ENCODE measurements at places on chromosomes 3 and 15.

DNA sequence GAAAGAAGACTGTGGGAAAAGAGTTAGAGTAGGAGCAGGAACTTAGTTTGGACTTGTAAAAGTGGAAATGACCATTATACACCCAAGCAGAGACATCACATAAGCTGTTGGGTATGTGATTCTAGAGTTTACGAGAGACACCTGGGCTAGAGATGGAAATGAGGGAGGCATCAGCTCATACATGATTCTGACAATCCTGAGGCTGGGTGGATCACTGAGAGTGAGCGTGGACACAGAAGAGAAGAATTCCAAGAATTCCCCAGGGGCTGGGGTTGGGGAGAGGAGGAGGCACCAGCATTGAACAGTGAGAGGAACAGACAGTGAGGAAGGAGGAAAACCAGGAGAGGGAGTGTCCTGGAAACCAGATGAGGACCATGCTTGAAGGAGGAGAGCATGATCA lies 113.5 kb downstream of the KCNAB1 start:
- DNase-seq = no peak

DNA sequence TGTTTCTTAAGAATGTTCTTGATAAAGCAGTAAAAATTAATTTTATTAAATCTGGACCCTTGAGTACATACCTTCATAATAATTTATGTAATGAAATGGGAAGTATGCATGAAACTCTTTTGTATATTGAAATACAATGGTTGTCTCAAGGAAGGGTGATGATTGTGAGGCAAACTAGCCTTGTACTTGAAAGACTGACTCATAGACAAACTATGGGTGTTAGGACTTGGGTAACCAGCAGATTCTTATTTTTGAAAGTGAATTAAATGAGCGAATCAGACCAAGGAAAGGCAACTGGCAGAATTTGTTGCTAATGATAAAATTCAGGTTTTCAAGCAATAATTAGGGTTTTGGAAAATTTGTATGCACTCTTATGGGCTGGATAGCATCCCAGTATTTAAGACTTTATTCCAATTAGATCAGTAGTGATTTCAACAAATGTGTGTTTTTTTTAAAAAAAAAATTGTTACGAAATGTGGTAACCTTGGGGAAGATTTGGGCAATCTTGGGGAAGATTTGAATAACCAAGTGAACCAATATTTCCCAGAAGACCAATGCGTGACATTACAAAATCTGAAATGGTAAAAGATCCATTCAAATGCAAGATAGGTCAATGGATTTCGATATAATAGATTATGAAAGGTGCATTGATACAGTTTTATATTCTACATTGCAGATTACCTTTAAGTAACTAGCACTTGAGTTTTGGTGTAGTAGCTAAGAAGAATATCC lies 42.0 kb downstream of the ATP2C1 start:
- no peak for DNase-seq

DNA sequence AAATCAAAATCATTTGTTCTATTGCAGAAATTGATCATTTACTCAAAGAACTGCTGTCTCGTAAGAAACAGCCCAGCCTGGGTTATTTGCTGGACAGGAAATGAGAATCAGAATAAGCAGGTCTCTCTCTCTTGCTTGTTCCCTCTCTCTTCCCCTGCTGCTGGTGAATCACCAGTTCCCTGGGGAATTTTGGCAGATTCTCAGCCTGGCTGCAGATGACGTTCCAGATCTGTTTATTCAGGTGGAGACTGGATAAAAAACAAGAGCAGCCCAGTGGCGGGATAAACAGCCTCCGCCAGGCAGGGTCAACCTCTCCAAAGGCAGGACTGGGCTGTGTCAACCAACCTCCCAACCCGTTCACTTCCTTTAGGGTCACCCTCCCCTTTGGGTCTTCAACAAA lies 72.1 kb downstream of the LRIG1 start:
- DNase-seq = no peak

DNA sequence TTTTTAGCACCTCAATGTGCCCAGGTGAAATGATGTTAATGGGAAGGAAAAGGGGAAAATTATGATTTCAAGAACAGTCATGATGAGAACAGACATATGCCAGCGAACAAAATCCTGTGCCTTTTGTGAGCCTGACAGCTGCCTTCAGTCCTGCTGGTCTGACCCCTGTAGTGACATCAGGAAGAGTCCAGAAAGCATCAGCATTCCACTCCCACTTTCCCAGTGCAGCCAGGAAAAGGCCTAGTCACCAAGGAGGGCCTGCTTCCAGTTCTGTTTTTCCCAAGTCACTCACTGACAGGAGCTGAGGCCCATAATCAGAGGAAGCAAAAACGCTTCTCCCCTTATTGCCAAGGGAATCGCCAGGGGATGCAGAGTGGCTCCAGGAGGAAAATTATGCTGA lies 218.4 kb downstream of the ABHD5 start:
- DNase-seq = no peak

GRCh38 chr15:99931703-99932603 lies 198.7 kb upstream of the LYSMD4 start:
- no peak for DNase-seq

GRCh38 chr15:70442616-70443321 lies 320.6 kb downstream of the UACA start:
- no peak for DNase-seq

DNA sequence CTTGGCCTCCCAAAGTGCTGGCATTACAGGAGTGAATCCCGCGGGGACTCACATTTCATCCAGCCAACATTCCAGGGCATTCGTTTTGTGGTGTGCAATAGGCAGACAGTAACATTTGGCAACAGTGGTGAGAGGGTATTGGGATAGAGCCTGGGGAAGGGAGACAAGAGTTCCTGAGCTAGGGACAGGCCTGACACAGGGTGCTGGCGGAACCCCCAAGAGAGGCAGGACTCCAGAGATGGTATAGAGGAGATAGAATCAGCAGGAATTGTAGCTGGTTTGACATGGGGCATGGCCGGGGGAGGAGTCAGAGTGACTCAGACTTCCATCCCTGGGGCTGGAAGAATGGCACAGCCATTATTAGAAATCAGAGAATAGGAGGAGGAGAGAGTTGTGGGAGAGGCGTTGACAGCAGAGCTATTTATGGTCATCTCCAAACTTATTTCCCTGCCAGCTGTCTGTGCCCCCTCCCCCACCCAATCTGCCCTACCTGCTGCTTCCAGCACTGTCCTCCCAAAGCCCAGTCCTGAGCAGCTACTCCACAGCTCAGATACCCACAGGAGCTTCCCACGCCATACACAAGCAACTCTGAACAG lies 4.4 kb upstream of the IDH2 start:
- DNase-seq = no peak

DNA sequence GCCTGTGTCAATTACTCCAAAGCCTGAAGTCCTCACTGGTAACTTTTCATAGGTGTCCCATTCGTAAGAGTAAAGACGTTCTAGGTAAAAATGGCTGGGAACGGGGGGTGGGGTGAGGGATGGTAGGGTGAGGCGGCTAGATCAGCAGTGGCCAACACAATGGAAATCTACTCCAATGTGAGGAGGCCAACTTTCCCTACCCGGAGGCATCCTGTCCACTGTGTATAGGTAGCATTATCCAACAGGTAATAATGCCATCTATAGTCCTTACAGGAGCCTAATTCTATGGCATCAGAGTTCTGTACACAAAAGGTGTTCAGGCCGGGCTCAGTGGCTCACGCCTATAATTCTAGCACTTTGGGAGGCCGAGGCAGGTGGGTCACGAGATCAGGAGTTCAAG lies 29.1 kb downstream of the HDC start:
- DNase-seq = no peak

- no peak for DNase-seq
Observed at GRCh38 chr3:18989237-18989795, 159.0 kb upstream of the KCNH8 start.

- DNase-seq = no peak
Observed at GRCh38 chr3:187773233-187774184, 28.2 kb upstream of the BCL6 start.

DNA sequence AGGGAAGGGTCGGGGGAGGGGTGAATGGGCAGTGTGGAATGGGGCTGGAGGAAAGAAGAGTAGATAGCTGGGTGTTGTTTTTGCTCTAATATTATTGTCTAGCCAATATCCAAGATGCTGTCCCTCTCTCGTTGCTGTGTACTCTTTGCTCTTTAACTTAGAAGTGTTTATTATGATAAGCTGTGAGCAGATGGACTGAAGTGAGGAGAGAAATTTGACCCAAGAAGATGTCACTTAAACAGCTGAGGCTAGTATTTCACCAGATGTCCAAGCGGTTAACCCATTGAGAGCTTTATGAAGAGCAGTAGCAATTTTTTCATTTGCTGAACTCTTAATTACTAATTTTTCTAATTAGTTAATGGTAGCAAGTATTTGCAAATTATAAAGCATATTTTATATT lies 212.2 kb upstream of the TP63 start:
- no peak for DNase-seq

GRCh38 chr3:99714146-99714545 lies 75.8 kb downstream of the COL8A1 start:
- no peak for DNase-seq

GRCh38 chr3:167521006-167521355 lies 47.1 kb upstream of the SERPINI2 start:
- no peak for DNase-seq

GRCh38 chr15:90419738-90420406 lies 31.8 kb downstream of the IQGAP1 start:
- DNase-seq = no peak

DNA sequence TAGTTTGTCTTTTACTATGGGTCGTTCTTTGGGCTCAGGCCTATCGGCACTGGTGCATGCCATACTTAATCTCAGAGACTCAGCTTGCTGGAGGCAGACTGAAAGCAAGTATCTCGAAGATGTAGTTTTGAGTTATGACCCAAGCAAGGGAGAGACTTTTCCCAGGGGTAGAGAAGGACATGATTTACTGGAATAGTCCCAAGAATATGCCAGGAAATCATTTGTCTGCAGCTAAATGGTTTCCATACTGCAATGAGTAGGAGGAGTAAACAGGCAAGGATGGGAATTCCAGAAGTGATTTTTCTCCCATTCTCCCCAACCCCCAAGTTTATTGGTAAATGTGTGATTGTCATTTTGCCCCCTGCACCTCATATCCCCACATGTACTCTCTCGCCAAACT lies 35.4 kb upstream of the LACTB start:
- DNase-seq = no peak

GRCh38 chr3:136330900-136331299 lies 80.8 kb downstream of the PCCB start:
- no peak for DNase-seq

DNA sequence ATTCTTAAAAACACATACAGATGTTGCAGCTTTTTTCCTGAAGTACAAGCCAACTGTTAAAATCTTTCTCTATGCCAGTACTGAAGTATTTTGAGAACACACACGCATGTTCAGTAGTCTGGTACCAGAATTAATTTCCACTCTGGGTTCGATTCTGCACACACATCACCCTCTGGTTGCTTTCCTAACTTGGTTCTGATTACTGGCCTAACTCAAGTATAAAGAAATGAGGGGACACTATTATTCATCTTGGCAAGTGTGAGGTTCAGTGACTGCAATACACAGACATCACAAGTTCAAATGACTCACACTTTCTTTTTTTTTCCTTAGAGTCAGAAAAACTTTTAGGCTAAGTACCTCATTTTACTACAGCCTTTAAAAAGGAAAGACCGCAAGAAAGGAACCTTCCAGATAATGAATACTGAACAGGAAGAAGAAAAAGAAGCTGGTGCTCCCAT lies 37.4 kb upstream of the LDHAL6B start:
- no peak for DNase-seq

DNA sequence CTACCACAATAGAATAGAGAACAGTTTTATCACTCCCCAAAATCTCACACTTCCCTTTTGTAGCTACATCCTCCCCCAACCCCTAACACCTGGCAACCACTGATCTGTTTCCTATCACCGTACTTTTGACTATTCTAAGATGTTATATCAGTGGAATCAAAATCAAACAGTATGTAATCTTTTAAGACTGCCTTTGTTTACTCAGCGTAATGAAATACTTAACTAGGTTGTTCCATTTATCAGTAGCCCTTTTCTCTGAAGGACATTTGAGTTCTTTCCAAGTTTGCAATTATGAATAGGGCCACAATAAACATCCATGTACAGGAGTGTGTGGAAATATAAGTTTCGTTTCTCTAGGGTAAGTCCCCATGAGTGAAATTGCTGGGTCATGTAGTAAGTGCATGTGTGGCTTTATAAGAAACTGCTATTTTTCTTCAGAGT lies 372.3 kb downstream of the SV2B start:
- DNase-seq = no peak

- DNase-seq = no peak
Observed at GRCh38 chr3:127981097-127981496, 66.1 kb downstream of the KBTBD12 start.

DNA sequence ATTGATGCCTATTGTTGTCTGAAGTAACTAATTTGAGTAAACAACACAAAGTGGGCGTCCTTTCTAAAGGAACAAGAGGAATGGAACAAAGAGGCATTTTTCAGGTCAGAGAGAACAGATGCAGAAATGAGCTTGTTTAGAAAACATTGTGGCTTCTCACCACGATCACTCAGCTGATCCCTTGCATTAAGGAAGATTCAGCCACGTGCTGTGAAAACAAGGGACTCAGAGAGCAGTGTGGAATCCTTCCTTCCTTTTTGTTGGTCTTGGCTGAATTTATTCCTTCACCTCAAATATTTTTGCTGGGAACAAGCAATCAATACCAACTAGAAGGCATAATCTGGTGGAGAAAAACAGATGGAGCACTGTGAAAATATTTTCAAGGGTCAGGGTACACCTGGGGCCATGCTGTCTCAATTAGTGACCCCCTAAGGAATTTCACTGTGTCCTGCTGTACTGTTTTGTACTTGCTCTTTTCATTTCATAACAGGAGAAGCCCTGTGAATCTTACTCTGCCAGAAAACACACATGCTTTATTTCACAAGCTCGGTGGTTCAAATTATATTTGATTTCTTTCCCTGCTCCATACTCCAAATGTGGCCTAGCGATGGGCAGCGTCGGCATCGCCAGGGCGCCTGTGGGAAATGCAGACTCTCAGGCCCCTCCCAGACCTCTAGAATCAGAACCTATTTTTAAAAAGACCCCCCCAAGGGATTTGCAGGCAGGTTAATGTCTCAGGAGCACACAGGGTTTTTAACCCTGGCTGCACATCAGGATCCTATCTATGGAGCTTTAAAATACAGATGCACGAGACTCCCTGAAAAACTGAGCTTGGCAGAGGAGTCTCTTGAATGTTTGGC lies 11.6 kb upstream of the SLC6A20 start:
- no peak for DNase-seq

DNA sequence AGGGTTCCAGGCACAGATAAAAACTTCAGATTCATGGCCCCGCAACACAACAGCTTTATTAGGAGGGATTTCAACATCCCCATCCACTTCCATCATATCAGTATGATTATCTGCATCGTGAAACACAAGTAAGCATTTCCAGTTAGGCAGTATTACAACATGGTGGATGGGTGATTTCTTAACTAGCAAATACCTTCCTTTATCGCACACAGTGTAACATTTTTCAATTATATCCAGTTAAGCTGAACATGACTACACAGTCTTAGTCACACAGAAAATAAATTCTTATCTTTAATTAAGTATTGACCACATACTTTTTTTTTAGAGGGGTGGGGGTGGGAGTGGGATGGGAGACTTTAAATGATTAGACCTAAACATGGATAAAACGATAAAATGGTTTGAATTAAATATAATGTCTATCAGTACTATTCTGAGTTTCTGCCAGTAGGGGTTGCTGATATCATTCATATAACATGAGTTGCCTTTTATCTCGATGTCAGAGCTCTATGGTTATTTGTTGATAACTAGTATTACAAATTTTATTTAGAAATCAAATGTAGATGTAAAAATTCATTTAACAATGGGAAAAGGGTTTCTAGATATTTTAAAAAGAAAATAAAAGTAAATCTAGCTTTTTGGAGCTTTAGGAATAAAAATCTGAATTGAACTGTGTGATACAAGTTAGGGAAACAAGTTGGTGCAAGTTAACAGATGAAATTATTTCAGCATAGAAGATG lies 146.6 kb downstream of the TBL1XR1 start:
- DNase-seq = no peak
